ENCODE measurements at places on chromosomes 6 and 20.

GRCh38 chr6:16712931-16713484 lies 48.3 kb downstream of the ATXN1 start:
- DNase-seq = no peak

GRCh38 chr6:73180076-73180738 lies 45.1 kb downstream of the KHDC1L start:
- DNase-seq = no peak

DNA sequence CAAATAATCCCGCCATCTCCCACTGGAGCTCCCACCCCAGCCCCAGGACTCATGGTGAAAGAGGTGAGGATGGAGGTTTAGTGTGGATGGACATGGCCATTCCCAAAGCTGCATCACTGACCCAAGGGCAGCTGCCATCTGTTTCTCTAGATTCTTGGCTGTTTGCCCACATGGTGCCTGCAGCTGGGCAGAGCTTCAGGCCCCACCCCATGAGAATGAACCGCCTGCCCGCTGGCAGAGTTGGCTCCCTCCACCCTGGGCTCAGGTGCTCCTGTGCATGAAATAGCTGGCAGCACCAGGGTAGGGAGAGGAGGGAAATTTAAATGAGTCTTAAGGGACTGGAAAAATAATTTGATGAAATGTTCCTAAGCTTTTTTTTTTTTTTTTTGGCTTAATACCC lies 17.4 kb downstream of the SCML4 start:
- no peak for DNase-seq

DNA sequence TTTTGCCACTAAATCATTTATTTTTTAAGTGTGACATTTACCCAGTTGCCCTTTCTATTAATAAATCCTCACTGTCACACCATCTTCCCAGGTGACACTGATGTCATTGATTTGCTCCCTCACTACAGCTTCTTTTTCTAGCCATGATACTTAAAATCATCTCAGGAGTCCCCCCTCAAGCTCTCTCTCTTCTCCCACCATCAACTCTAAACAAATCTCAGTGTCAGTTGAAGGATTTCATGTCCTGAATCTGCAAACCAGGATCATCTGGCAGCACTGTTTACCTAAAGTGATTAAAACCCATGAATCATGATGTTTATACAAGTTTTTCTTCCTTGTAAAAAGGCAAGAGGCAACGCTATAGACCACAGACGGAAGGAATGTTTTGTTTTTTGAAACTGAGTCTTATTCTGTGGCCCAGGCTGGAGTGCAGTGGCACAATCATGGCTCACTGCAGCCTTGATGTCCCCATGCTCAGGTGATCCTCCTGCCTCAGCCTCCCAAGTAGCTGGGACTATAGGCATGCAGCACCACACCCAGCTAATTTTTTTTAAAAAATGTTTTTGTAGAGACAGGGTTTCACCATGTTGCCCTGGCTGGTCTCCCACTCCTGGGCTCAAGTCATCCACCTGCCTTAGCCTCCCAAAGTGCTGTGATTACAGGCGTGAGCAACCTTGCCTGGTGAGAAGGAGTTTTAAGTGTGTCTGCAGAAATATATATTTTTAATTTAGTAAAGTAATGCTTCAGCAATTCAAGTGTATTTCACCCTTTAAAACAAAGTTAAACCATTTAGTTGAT lies 30.1 kb upstream of the SH3BGRL2 start:
- DNase-seq = no peak

DNA sequence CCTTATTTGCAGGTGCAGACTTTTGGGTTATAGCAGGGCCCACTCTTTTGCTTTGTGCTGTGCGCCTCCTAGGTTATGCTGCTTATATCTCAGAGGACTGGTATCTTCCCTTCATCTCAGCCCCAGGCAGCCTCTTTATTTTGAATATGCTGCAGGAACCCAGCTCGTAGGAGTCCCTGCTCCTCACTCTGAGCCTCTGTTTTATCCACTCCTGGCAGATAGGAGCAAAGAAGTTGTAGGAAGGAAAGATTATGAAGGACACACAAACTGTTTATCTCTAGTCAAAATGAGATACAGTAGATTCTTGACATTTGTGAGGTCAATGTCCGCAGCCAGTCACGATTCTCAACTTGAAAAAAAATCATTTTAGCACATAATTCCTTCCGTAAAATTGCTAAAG lies 15.6 kb downstream of the L3MBTL3 start:
- no peak for DNase-seq

DNA sequence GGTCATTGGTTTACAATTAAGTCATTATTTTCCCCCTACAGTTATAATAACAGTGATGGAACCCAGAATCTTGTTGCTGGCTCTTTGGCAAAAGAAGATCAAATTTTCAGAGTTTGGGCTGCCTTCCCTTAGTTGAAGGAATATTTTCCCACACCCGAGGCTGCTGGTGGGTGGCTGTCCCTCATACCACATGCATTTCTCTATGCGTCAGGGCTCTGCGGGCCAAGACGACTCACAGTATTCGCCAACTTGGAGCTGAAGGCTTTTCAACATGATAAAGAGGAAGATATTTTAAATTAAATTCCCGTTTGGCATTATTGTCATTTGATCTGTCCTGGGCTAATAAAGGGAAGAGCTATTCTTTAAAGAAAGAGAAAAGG lies 102.2 kb upstream of the SASH1 start:
- DNase-seq = no peak

DNA sequence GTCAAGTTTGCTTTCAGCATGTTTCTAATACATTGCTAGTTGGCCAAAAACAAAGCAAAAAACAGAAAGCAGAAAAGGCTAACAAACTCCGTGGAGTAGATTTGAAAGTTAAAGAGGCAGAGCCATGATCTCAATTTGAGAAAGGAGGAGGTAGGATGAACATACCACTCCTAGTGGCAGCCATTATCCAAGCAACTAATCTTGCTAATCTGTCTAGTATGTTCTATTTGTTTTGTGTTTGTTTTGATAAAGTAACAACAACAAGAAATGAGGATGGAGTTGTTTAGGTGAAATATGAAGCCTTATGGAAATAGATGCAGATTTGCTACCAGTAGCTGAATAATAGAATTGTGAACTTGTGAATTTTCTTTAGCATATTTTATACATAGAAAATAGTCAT lies 295.5 kb upstream of the PRDM1 start:
- no peak for DNase-seq

All from activated naive CD4-positive, alpha-beta T cell (primary cell).